ENCODE measurements at places on chromosomes 3 and 15.

GRCh38 chr3:143001034-143001368 is 369 bp upstream of the U2SURP start:
- DNase-seq: no peak

- DNase-seq: no peak
Observed at GRCh38 chr3:177350121-177350520, 152.8 kb upstream of the TBL1XR1 start.

GRCh38 chr3:74053970-74054516 is 429.3 kb upstream of the PDZRN3 start:
- no peak for DNase-seq

DNA sequence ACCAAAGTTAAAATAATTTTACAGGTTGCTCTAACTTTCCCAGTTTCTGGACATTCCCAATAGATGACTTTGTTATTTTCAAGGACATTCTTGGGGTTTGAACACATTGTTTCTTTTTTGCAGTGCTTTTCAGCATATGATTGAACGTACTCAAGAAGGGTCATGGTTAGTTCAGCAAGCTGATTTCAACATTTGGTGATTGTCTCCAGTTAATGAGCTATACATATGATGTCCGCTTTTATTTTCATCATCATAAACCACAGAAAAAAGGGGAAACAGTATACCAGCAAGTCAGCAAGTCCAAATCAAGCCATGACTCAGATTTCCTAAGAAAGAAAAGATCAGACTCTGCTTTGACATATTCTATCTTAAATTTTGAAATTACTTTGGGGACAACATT is 69.4 kb downstream of the B3GALNT1 start:
- DNase-seq: no peak

- no peak for DNase-seq
Observed at GRCh38 chr3:42790714-42791229, 13.5 kb downstream of the HIGD1A start.

GRCh38 chr3:50261505-50261904 is 7.4 kb upstream of the SEMA3B start:
- no peak for DNase-seq

GRCh38 chr3:12280357-12280806 is 8.5 kb upstream of the PPARG start:
- no peak for DNase-seq

DNA sequence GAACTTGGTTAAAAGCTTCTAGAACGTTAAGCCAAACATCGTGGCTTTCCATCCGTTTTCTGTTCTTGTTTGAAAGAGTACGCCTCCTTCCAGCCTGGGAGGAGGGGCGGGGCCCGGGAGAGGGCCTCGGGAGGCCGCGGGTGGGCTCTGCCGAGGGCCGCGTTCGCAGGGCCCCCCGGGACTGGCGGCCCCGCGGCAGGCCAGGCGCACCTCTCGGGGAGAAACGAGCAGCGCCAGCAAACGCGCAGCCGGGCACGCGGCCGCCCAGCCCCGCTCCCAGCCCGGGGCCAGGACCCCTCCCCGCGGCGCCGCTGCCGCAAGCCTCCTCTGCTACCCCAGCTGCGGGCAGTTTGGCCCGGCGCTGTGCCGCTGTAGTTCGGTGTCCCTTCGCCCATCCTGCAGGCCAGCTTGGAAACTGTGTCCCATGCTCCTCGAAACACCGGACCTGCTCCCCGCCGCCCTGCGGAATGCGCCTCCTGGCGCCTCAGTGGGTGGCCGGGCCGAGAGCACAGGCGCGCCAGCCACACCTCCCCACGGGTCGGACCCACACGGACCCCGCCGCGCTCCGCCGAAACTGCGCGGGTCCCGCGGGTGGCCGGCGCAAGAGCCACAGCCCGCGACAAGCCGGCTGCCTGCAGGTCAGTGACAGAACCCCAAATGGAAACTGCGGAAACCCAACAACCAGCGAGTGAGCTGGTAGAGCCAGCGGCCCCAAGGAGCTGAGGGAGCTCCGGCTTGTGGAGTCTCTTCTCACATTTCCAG is 2.3 kb downstream of the OCA2 start:
- DNase-seq: no peak

- DNase-seq: no peak
Observed at GRCh38 chr3:81726735-81727134, 34.7 kb downstream of the GBE1 start.

DNA sequence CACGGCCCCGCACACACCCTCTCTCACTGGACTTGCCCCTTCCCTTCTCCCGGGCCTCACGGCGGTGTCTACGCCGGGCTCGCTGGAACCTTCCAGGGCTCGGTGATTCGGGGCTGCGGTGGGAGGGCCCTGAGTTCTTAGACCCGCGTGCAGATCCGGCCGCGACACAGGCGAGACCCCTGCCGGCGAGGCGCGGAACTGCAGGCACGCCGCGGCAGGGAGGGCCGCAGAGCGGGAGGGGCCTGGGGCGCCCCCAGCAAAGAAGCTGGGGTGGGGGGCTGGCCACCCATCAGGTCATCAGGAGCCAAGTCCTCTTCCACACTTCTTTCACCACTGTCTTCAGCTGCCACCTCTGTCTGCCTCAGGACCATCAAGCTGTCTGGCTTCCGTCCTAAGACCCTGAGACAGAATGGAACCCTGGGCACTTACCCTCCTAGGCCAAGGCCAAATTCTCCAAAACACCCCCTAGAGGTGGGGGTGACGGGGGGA is 164.5 kb downstream of the XXYLT1 start:
- DNase-seq: peak; percentile 82

- no peak for DNase-seq
Observed at GRCh38 chr3:20478436-20478835, 292.4 kb upstream of the SGO1 start.

- DNase-seq: peak; percentile 20
Observed at GRCh38 chr3:15932348-15933300, 134.8 kb upstream of the ANKRD28 start.

DNA sequence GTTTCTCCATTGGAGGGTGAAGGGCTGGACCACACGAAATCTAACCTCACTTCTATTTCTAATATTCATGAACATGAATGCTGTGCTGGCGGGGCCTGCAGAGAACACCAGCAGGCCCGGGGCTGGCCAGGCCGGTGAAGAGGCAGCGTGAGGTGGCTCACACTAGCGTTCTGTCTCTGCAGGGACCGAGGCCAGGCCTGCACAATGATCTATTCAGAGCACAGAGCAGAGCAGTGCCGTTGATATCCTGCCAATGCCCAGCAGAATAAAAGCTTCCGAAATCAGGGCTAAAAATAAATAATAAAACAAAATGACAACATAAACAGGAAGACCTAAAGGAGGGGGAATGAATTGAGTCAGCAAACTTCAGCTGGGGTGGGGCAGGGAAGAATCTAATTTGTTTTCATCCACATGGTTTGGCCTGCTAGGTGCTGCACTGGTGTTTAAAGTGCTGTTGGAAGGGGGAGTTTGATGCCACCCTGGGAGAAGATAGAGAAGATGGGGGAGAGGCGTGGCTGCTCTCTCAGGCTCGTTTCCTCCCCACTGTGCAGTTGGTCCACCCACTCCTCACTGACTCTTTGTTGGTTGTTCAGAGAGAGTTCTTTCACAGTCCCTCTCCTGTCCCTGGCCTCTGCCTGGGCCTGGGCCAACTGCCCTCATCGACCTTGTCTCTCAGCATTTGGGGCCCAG is 837.1 kb downstream of the AGBL1 start:
- DNase-seq: peak; percentile 28

GRCh38 chr15:93143186-93143585 is 54.2 kb upstream of the RGMA start:
- no peak for DNase-seq

DNA sequence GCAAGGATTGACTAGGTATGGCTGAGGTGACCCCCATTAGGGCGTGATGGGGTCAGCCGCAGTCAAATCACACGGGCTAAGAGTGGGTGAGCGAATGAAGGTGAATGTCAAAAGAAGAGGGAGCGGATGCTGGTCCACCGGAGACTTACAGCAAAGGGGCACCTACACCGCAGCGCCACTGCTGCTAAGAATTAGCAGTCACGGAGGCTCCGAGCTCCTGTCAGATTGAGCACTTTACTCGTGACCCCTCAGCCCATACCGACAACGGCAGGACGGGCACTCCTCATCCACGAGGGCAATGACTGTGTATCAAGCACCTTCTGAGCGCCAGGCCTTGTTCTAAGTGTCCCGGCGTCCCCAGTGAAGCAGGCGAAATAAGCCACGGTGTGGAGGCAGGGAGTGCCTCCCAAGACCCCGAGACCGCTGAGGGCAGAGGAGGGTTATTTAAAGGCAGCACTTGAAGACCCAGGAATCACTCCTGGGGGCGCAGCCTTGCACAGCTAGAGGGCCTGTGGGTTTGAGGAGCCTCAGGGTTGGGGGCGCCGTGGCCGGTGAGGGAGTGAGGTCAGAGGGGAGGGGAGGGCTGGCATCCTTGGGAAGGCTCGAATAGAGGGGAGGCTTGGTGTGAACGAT is 61.6 kb upstream of the GATA2 start:
- DNase-seq: no peak

DNA sequence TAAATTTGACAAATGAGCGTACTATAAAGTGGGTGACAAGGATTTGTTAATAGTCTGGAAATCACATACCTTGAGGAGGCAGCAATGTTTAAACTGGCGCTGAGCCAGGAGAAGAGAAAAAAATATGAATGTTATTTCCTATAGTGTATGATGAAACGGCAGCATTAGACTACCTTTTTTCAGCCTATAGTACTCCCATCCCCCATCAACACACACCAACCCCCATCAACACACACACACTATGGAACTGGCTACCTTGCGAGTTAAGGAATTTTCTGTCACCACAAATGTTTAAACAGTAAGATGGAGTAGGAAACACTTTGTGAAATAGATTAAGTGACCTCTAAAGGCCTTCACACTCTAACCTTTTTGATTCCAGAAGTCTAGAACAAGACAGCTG is 46.8 kb upstream of the ZCWPW2 start:
- no peak for DNase-seq

- DNase-seq: no peak
Observed at GRCh38 chr3:108578064-108578463, 11.2 kb downstream of the CIP2A start.

- DNase-seq: no peak
Observed at GRCh38 chr3:150635076-150635475, 32.0 kb downstream of the SELENOT start.

GRCh38 chr3:195156286-195156890 is 114.6 kb downstream of the XXYLT1 start:
- no peak for DNase-seq

GRCh38 chr3:72996121-72996472 is 514 bp upstream of the PPP4R2 start:
- DNase-seq: peak; percentile 31

DNA sequence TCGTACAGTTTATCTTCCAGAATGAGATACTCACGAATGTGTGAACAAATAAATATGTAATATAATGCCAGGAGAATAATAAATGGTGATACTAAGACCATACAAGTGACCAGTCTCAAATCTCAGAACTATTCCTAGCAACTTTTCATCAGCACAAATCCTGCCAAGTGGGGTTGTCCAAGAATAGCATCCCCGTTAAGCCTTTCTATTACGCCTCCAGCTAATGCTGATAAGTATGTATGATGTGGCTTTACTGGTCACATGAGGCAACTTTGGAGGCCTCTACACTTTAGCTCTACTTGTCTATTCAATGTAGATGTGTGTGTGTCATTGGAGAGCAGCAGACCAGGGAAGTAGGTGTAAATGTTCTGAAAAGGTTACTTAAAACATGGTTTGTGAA is 129.5 kb downstream of the KCNMB2 start:
- no peak for DNase-seq

- DNase-seq: no peak
Observed at GRCh38 chr15:80176443-80176842, 23.6 kb downstream of the FAH start.

GRCh38 chr15:82150645-82151044 is 104.8 kb upstream of the MEX3B start:
- DNase-seq: no peak

GRCh38 chr15:48800811-48801455 is 9.9 kb downstream of the CEP152 start:
- DNase-seq: no peak

DNA sequence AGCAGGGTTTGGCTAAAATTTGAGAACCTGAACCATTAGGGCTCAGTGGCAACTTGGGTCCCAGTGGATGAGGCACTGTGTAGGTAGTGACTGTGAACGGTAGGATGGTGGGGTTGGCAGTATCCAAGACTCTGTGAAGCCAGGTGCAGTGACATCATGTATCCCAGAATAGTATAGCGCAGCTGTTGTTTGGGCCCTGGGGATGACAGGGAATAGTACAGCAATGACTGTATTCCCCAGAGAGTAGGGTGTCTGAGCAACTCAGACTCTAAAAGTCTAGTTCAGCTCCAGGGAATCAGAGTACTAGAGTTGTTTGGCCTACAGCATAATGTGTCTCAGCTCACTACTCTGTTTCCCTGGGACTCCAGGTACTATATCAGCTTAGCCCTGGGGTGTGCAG is 20.7 kb upstream of the PPP2R3A start:
- no peak for DNase-seq

DNA sequence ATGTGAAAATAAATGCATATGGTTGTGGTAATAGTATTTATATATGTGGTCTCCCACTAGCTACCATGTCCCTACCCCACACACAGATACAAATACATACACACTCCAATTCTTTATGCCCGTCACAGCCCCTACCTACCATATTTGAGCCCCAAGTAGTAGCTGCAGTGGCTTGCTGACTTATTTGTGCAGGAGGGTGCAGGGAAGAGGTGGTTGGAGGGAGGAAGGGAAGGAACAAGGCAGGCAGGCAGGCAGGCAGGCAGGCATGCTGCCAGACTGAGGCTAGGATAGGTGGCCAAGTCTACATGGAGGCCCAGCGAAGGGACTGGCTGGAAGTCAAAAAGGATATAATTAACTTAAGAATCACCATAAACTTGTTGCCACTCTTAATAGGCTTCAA is 82.9 kb downstream of the SCN11A start:
- DNase-seq: no peak

DNA sequence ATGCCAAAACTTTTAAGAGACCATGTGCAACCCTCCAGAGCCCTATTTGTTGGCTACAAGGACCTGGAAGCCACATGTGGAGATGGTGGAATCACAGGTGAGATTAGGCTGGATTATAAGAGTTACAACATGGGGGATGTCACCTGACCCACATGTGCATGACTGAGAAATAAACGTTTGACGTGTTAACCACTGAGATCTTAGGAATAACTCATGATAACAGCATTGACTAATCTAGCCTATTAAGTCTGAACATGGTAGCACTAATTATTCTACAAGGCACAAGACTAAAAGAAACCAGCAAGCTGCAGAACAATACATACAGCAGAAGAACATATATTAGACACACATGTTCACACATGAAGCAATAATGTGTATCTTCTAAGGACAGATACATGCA is 38.4 kb downstream of the SUCLG2 start:
- no peak for DNase-seq

DNA sequence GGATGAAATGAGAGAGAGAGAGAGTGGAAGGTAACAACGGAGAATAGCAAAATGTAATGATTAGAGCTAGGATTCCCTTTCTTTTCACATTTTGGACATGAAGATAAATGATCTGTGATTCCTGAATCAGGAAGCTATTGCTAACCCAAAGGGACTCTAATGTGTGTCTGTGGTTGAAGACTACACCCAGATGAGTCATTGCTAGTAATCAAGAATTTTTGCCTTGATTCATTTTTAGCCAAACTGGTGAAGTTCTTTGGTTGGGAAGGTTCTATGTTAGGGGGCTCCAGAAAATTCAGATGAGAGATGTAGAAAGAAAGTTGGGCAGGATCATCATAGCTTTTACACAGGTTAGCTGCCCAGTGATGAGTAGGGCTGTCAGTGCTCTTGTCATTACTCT is 116.4 kb downstream of the DUT start:
- DNase-seq: no peak

GRCh38 chr3:81696090-81696489 is 65.4 kb downstream of the GBE1 start:
- DNase-seq: no peak

All from right hindlimb (tissue), 1 donor.